ENCODE measurements at places on chromosomes 7 and 10.
A peak's percentile ranks its signal among the peaks of the same experiment; 100 is the strongest.

DNA sequence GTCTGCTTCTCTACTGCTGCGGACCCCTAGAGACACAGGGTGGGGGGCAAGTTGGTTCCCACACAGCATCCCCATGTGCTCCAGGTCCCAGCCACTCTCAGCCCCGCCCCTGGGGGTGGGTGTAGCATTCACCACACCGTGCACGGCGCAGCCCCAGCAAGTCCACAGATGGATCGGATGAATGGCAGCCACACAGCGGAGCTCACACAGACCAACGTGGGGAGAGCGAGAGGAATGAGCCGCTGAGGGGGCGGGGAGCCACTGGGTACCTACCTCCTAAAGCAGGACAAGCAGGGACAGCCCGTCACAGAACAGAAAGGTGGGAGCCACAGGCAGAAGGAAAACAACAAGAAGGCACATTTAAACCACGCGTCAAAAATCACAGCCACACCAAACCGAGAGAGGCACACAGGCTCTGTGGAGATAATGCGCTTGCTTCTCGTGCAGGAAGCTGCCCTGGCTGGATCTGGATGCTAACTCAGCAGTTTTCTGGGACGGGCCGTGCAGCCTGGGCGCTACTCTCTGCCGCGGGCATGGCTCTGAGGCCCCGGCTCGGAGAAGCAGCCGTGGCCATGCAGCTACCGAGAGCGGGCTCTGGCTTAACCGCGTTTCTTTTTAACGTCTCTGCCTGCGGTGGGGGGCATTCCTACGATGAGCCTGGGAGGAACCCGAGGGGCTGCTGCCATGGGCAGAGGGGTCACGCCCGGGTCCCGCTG lies 102.5 kb downstream of the CYTH3 start:
- DNase-seq = peak; percentile 50

DNA sequence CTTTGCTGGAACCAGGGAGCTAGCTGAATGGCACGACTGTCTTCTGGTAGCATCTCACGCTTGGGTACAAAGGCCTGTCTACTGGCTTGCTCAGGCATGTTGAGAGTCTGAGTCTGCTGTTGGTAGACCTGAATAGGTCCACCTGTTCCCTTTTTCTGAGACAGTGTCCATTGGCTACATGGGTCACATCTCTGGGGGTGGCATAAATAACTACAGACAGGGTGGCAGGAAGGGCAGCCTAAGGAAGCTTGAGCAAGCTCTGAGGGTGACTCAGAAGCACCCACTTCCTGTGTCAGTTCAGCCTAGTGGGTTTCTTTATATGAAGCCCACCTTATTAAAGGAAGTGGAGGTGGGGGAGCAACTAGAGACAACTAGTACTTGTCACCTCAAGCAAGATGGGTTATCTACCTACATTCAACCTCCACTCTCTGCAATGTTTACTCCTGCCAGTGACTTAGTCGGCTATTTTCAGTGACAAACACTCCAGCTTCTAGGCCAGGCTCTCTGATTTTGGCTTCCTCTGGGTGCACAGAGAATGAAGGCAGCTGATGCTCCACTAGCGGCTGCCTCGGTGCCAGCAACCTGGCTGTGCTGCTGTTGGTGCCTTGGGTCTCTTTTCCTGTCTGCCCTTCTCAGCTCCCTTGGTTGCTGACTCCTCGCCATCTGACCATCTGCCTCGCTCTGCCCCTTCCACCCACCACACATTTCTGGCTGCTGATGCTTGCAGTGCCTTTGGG lies 5.7 kb upstream of the ZYX start:
- no peak for DNase-seq

DNA sequence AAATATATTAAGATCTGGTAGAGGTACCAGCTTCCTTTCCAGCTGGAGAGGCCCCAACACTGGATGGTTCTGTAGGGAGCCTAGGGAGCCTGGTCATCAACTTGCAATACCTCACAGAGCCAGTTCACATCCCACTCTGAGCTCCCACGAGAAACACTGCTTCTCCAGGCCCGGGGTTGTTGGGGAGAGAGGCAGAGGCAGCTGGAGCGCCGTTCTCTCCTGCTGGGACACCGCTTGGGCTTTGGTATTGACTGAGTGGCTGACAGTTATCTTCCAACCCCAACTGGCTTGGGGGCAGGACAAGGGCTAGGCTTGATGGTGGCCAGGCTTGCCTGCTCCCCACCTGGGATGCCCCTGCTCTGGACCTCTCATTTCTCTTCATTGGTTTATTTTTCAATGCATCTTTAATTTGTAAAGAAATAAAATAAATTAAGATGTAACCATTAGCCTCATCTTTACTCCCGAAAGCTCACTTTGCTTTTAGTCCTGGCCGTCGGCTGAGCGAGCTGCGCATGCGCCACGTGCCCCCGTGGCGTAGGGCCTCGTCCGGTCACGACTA lies 10.0 kb upstream of the CHCHD1 start:
- DNase-seq = peak; percentile 78

GRCh38 chr10:63528084-63528744 lies 7.0 kb downstream of the REEP3 start:
- DNase-seq = no peak

DNA sequence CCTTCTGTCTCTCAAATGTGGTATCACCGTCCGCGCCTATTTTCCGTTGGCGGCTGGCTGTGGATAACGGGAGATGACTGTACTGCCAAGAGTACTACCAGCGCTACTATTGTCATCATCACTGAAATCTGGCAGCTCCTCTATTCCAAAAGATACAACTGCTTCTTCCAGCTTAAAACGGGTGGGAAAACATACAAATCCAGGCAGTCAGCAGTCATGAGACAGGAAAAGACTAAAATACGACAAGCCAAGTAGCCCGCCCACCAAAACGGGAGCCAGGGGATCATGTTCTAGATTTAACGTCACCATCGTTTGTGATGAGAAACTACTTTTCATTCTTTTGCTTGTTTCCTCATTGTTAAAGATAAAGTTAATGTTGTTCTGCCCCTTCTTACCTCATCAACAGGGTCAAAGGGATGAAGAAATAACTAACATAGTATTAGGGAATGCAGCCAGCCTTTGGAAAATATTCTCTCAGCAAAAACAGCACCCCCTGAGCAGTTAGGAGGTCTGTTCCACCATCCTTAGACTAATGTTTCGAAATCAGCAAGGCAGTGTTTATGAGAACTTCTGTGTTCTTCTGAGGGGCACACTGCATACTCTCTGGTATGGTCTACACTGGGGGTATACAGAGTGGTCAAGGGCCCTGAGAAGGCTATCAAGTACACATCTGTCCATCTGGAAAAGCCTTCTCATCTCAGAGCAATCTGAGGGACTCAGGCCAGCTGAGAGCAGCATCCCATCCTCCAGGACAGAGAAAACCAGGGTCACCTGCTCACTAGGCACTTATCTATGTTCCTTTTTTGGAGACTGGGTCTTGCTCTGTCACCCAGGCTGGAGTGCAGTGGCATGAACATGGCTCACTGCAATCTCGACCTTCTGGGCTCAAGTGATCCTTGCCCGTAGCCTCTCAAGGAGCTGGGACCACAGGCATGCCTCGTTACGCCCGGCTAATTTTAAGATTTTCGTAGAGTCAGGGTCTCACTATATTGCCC lies 47.5 kb downstream of the GNA12 start:
- DNase-seq = no peak

GRCh38 chr7:151028948-151029501 lies 775 bp downstream of the ABCB8 start:
- DNase-seq = no peak

DNA sequence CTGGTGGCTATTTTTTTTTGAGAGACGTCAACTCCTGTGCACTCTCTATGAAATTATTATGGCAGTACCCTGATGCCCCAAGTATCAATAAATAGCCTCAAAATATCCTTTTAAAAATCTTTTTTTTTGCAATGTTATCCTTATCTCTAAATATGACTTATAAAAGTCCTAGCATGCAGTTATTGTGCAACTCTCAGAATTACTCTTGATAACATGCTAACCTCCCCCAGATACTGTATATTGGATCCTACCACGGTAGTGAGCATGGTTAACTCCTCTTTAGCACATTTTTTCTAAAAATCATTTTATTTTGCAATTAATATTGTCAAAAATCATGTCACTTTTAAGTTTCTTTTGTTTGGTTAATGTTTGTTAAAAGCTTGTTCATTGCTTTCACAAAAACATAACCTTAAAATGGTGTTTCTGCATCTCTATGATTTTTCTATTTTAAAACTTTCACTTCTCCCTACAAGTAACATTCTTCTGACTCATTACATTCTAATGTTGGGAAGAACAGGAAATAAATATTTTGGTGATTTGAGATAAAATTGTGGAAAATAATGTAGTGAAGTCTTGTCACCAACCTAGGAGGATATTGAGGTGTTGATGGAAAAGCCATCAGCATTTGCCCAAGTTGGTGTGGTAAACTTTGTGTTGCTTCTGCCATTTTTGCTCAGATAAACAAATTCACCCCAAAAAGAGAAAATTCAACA lies 42.1 kb upstream of the ADRA2A start:
- no peak for DNase-seq

DNA sequence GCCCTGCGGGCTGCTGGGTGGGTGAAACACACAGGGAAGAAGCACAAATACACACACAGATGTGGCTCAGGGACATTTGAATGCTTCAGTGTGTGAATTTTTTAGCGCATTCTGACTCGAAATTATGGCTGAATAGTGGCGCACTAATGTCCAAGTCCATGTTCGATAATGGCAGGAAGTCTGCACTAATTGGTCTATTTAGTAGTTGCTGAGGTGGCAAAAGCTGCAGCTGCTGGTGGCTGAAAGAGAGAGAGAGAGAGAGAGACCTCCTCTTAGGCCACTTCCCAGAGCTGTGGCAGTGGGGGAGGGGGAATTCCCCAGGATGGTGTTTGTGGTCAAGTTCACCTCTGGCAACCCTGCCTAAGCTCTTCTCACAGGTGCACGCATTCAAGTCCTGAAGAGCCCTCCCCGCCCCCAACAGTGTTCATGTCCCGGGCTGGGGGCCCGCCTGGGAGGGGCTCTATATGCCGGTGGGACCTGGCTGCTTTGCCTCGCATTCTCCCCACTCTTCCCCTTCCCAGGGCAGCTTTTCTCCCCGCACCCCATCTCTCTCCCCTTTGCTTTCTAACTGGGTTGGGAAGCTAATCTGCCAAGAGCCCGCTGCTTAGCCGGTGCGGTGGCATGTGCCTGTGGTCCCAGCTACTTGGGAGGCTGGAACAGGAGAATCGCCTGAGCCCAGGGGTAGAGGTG lies 6.0 kb upstream of the MNX1 start:
- peak; percentile 23 for DNase-seq

Measured in ELF-1 (cell line).